ENCODE measurements at places on chromosomes 3 and 15.
A peak's percentile ranks its signal among the peaks of the same experiment; 100 is the strongest.

GRCh38 chr3:21672303-21672702 is 78.7 kb downstream of the ZNF385D start:
- no peak for DNase-seq

GRCh38 chr3:121665488-121665887 is 4.8 kb upstream of the HCLS1 start:
- DNase-seq = no peak

- DNase-seq = no peak
These were observed 220.9 kb downstream of the ATP8B4 start for GRCh38 chr15:49898097-49898496.

GRCh38 chr15:67670647-67671305 is 128.3 kb downstream of the MAP2K5 start:
- no peak for DNase-seq

GRCh38 chr15:68586274-68586961 is 7.6 kb downstream of the CORO2B start:
- no peak for DNase-seq

DNA sequence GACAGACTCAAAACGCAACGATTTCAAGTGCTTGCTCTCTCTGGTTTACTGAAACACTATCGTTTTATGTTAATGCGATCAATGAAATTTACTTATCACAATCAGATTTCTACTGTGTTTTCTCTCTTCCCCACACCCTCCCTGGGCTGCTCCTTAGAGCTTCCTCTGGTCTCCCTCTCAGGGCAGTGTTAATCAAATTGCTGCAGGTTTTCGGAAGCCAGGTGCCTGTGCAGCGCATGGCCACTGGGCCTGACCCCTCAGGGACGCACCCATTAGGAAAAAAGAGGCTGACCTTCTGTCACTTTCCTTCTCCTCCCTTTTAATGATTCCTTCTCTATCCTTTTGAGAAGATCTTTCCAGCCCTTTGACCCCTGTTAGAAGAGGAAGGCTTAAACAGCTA is 134.5 kb upstream of the ONECUT1 start:
- no peak for DNase-seq

DNA sequence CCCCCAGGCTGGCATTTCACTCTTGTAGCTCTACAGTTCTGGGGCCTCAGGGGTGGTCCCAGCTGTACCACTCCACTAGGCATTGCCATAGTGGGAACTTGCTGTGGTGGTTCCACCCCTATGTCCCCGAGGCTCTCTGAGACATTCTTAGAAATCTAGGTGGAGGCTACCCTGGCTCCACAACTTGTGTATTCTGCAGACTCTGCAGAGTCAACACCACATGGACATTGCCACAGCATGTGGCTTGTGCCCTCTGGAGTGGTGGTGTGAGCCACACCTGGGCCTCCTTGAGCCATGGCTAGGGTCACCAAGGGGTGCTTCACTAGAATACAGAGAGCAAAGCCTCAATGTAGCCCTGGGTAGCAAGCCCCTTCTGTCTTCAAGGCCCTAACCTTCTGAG is 54.4 kb upstream of the STRIT1 start:
- no peak for DNase-seq

- no peak for DNase-seq
These were observed 473.4 kb downstream of the AGBL1 start for GRCh38 chr15:86553108-86553507.

GRCh38 chr15:51818150-51818549 is 11.3 kb upstream of the TMOD3 start:
- no peak for DNase-seq

DNA sequence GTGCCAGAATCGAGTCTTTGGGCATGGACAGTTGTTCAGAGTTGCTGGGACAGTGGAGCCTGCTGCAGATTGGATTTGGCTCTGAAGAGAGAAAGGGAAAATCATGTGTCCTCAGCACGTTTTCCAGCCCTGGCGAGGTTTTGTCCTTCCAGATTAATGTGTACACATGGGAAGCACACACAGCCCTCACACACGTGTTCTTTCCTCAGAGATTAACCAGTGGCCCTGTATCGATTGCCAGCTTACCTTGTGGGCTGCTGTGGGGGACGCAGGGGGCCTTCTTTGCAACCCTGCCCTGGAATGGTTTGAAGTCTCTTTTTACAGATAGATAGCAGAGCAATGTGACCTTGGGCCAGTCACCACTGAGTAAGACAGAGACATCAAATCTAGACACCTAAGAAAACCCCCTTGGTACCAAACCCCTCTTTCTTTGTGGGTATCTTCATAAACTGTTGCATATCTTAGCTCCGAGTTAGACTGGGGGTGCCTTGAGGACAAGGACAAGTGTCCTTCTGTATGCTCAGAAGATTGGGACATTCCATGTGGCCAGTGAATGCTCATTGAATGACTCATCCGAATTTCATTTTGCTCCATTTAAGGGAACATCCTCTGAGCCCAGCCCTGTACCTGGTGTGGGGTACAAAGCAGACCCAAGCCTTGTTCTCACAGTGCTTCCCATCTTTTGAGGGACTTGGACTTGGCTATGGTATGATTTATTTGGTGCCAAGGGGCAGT is 48.0 kb downstream of the SMAD6 start:
- DNase-seq = no peak

DNA sequence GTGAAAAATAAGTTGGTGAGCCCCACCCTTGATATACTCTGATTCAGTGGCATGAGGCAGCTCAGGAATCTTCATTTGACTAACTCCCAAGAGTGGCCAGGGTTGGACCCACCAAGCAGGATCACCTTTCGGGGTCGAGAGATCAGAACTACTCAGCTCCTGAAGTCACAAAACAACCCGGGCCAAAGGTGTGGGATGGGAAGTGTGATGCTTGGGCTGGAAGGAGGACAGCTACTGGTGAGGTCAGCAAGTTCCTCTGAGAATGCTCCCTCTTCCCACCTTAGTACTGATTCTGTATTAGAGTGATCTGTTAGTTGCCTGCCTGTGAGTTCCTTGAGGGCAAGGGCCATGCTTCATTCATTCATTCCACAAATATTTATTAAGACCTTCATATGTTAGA is 15.1 kb downstream of the ESYT3 start:
- no peak for DNase-seq

GRCh38 chr3:100087198-100087597 is 27.1 kb downstream of the FILIP1L start:
- DNase-seq = no peak

DNA sequence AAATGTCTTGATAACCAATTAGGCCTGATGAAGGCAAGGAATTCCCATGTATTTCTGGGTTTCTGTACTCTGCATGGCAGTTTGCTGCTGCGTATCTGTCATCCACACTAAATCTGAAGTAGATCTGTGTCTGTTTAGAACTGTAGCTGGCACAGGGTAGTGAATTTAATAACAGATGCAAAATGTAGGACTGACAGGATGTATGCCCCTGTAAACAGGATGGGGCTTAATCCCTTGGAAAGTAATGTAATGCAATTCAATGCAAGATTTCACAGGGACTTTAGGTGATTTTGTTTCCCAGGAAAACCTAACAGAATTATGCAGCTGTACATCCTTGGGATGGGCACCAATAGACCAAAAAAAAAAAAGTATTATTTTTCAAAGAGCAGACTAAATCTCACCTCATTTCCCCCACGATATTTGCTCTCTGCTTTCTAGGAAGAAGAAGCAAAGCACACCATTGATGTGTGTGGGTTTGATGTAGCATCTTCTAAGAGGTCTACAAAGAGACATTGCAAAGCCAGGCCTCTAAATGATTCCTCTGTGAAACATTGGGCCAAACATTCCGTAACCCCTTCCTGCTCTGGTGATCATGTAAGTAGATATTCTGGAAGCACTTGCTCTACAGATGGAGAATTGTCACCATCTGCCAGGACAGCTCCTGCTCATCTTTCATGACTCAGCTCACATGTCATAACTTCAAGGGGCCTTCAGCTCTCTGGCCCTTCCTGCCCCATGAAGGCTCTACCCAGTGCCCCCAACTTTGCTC is 464.3 kb upstream of the RGMA start:
- no peak for DNase-seq

GRCh38 chr15:43273243-43273642 is 6.5 kb upstream of the TGM5 start:
- no peak for DNase-seq

GRCh38 chr3:16113704-16114103 is 60.8 kb upstream of the GALNT15 start:
- no peak for DNase-seq

- no peak for DNase-seq
These were observed 860.0 kb upstream of the NR2F2 start for GRCh38 chr15:95470529-95470928.

DNA sequence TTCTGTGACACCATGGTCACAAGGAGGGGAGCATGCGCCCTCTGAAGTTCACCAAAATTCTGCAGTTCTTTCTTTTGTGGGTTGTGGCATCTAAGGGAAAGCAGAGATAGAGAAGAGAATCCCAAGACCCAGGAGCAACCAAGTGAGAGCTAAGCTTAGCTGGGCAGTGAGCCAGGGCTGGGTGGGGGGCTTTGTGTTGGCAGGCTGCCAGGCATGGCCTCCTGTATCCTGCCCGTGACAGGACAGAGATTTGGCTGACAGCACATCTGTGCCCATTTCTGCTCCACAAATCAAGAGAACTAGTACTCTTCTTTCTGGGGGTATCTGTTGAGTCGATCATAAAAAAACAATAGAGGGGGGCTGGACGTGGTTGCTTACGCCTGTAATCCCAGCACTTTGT is 66.2 kb downstream of the NMNAT3 start:
- DNase-seq = no peak

DNA sequence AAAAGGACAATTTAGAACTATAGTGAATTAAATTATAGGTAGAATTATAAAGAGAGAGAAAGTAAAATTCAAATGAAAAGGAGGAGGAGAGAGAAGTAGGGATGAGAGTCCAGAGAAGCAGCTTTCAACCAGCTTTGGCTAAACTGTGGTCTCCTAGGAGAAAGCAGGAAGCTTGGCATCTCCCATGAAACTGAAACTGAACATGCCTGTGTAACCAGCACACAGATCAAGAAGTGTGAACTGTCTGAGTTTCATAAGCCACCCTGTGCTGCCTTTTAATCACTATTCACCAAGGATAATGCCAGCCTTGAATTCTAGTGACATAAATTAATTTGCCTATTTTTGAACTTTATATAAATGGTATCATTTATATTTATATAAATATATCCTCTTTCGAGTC is 128.5 kb downstream of the MYRIP start:
- peak; percentile 7 for DNase-seq

GRCh38 chr3:170725285-170725731 is 139.4 kb upstream of the SLC7A14 start:
- no peak for DNase-seq

- no peak for DNase-seq
These were observed 9.1 kb downstream of the CHD2 start for GRCh38 chr15:92909136-92909781.

GRCh38 chr15:75659928-75660645 is 12.4 kb downstream of the SNX33 start:
- DNase-seq = no peak

DNA sequence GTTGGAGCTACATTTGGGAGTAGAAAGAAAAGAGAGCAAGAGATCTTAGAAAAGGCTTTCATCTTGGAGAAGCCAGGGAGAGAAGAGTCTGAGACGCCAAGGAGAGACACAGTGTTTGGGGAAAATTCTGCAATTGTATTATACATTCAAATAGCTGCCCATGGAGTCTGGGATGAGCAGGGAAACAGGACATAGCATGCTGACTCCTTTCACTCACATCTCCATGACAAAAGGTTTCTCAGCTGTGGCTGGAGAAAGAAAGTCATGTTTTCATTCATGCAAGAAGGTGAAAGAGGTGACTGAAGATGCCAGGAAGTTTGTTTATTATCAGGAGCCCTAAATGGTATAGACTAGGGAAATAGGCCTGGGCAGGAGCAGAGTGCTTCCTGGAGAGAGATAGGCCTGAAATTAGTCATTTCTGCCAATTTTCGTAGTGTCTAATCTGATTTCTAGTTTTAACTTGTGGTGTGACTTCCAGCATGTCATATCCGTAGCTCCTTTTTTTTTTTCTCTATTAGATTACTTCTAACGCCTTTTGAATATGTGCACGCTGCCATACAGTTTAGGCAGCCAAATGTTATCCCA is 34.1 kb downstream of the ACP3 start:
- DNase-seq = no peak

GRCh38 chr3:194045289-194045688 is 90.7 kb upstream of the HES1 start:
- no peak for DNase-seq

DNA sequence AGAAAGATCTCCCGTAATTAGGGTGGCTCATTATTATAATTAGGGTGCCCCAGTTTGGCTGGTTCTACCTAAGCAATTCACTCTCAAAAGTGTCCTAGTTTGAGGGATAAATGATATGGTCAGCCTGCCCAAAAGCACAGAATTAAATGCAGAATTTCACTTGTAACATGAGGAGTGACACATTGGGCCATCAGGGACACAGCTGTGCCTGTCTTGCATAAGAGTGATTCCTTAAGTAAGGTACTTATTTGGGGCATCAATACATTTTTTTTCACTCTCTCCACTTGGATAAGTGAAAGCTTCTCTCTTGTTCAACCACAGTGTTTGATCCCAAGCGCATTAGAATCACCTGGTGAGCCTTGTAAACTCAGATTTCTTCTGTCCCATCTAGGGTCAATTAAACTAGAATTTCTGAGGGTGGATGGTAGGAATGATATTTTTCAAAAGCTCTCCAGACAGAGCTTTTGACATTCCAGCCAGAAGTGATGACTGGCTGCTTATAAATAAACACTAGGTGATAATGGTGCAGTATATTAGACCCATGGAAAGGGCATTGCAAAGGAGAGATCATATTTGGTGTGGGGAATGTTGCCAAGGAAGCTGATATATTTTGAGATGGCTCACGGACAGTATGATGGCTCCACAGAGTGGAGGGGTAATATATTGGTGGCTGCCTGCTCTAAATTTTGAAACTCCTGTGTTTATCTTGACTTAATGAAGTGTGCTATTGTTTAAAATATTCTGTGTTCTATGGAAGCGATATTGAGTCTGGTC is 458.1 kb upstream of the RASGRP1 start:
- no peak for DNase-seq

- DNase-seq = no peak
These were observed 12.2 kb downstream of the RNF123 start for GRCh38 chr3:49701388-49702077.

DNA sequence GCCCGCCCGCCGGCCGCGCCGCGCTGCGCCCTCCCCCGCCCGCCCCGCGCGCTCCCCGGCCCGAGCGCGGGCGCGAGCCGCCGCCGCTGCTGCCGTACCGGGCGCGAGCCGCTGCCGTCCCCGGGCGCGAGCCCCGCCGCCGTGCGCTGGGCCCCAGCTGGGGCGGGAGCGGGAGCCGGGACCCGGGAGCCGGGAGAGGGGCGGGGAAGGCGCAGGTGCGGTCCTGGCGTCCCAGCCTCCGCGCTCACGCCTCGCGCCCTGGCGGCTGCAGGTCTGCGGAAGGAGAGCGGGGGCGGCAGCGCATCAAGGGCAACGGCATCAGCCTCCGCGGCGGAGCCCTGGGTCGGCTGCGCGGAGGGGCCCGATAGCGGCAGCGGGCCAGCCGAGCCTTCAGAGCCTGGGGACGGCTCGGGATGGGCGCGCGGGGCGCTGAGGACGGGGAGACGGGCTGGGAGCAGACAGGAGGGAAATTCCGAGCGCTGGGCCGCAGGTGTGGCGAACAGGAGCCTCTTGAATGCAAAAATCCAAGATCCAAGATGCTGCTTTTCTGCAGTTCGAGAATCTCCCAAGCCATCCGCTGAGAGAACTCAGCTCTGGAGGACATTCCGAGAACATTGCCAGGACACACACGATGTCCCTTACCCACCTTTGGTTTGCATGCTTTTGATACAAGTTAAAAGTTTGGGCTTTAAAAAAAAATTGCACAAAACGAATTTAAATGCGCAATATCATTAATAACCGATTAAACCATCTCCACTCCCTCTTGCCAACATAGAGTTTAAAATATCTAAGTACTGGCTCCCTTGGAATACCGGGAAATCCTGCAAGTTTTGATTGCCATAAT is 251.1 kb downstream of the TJP1 start:
- DNase-seq = no peak

All from GM19239 (cell line).